ENCODE measurements at places on chromosomes 3 and 15.

DNA sequence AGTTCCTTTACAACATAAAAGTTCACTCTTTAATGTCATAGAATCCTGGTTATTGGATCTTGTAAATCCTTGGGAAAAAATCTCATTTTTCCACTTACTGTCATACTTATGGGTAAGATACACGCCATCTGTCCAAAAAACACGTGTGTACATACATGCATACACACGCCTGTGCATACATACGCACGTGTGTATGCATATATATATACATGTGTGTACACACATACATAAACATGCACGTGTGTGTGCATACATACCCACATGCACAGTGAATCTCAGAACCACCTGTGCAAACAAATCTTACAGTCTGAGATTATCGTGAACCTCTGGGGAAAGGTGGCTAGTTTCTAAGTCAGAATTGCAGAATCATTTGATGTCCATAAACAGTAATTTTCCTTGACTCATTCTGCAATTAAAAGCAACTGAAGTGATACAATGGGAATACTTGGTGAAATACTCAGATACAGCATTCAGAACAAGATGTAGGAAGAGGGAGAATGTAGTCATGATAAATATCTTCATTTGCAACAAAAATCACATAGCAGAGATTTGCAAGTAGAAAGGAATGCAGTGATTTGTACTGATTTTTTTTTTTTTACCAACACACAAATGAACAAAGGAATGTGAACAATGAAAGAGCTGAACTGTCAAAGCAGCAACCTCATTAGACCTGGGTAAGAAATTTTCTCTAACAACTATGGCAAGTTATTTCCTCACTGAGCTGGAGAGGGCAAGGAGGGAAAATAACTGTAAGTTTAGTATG lies 160.6 kb upstream of the POU1F1 start:
- DNase-seq, result no peak

DNA sequence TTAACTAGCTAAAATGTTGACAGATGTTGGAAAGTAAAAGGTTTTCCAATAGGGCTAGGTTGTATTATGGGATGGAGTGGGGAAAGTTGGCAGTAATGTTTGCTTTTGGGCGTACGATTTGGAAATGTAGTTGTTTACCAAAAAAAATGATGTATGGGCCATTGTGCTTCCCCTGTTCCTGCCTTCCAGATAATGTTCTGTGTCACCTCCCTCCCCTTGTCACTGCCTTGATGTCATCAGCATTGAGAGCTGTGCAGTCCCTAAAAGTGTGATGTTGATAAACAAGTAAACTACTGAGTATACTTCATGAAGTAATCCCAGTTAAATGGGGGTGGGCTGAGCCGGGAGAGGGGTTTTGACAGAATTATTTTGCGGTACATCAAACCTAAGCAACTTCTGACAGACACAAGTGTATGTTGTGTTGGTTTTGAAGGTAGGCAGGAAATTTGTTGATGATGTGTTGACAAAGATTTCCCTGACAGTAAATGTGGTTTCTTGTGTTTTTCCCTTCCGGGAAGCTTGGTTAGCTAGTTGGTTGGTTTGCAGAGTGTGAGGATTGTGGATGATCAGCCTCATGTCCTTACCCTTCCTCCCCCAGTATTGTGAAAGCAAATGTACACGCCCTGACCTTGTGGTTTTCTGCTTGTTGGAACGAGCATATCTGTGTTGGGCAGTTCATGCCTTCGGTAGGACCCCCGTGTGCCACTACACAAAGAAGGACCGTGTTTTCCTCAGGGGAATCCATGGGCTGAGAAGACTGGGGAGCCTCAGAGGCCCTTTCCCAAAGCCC lies 87.3 kb downstream of the PGPEP1L start:
- no peak for DNase-seq

DNA sequence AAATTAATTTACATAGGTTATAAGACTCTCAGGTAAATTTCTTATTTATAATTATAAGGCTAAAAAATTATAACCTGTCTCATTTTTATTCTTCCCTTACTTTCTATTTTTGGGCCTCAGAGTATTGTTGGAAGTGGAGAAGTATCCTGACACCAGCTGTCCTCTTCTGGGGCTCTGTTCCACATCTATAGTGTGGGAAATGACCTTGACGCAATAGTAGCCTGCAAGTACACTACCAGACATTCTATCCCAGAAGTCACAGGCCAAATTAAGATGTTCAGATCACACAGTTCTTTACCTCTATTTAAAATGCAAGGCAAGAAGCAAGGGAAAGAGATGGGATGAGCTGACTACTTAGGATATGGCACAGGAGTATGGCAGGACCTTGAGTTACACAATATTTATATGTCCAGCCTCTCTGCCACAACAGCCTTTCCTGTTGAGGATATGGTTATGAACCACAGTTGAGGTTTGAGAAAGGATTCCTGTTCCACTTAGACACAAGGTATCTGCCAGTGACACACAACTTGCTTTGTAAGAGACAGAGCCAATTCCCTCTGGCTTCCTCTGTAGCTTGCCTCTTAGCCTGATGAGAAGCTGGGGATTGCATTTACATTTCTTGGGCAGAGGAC lies 158.0 kb upstream of the IL12A start:
- DNase-seq, result no peak

- DNase-seq, result peak; percentile 13
Measured at GRCh38 chr3:189349772-189350171, 178.0 kb downstream of the TPRG1 start.

DNA sequence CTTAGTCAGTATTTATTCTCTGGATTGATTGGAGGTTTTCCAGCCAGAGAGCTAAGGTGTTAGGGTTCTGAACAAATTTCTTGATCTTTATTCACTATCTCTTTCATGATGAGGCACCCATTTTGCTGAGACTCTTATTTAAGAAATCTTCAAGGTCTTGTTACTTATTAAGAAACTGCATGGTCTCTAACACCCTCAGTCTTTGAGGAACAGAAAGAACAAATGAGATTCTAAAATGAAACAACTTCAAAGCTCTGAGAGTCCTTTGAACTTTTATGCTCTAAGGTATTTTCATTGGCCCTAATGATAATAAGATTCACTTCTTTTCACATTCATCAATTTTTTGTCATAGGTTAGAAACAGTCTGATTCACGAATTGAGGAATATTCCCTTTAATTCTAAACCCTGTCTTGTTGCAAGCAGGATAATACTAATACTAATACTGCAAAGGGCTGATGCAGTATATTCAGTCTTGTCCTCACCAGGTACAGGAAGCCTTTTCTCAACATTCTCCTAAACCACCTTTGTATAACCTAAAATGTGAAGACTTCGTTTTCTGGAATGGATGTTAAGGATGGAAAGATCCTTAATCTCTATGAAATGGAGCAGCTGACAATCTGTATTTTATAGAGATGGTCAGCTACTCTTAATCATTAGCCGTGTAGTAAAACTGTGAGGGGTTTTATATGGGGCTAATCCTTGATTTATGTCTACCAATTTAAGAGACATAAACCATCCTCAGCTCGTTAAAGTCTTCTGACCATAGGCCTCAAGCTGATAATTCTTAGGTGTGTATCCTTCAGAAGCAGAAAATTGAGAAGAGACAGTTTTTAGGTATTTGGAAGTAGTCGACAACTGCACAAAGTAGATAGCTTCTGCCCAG lies 198.3 kb downstream of the OTOL1 start:
- peak; percentile 15 for DNase-seq

- no peak for DNase-seq
Measured at GRCh38 chr3:100746092-100746491, 36.8 kb downstream of the TFG start.

GRCh38 chr15:30872341-30872748 lies 31.4 kb upstream of the FAN1 start:
- DNase-seq, result no peak

- no peak for DNase-seq
Measured at GRCh38 chr15:34815836-34816235, 20.5 kb upstream of the ACTC1 start.

GRCh38 chr15:29140475-29141307 lies 128.9 kb downstream of the NSMCE3 start:
- no peak for DNase-seq

DNA sequence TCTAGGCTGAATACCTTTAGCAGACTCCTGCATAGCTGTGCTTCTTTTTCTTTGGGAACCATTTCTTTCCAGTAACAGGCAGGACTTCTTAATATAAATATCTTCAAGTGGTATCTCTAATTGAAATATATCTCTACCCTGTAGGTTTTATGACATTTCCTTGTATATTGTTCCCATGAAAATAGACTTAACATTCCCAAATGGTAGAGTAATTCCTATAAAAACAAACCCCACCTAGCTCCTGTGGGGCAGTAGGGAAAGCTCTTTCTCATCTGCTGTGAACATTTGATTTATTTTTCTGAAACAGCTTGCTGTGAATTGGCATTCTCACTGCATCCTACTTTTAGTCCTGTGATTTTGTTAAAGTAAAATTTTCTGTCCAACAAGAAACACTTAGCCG lies 20.8 kb downstream of the SELENOT start:
- DNase-seq, result no peak

DNA sequence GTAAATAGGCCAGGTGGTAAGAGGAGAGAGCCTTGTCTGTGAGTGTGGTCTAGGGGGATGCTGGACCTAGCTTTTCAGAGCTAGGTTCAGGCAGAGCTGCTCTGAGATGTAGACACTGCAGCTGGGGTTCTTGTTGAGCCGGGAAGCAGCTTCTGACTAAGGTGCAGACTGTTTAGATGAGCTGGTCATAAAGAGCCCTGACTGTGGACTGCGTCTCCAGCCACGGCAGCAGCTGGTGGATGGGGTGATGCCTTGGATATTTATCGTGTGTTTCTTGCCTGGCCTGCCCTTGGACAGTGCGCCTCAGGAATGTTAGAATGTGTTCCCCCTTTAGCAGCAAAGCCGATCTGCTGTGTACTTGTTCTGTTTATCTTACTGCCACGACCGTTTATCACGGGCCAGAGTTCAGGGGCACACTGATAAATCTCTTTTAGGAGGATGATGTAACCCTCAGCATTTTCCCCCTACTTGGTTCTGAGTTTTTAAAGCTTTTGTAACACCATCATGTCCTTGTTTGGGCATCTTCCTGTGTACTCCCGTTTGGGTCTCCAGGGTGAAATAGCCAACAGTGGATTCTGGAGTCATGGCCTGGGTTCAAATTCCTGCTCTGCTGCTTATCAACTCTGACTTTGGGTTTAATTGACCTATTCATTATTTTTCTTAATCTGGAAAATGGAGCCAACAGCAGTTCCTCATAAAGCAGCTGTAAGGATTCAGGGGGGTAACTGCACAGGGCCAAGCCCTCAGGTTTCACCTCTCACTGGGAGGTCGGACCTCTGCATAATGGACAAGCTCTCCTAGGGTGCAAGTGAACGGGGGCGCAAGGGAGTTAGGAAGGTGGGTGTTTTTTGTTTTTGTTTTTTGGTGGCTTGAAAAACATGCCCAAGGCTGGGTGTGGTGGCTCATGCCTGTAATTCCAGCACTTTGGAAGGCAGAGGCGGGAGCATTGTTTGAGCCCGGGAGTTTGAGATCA lies 51.4 kb downstream of the FLNB start:
- DNase-seq, result no peak

GRCh38 chr3:29143151-29143550 lies 137.7 kb upstream of the RBMS3 start:
- no peak for DNase-seq

- no peak for DNase-seq
Measured at GRCh38 chr3:23071296-23071695, 131.8 kb upstream of the UBE2E2 start.

GRCh38 chr3:12755754-12756153 lies 3.3 kb downstream of the TMEM40 start:
- no peak for DNase-seq

GRCh38 chr3:56928379-56929068 lies 126.8 kb upstream of the ARHGEF3 start:
- no peak for DNase-seq

GRCh38 chr3:113441051-113441770 lies at the start of gene CFAP44:
Gene CFAP44, minus strand, starts transcription at chr3:113441493. Its CDS starts 7,829 bp downstream, at chr3:113433664.
- no peak for DNase-seq

DNA sequence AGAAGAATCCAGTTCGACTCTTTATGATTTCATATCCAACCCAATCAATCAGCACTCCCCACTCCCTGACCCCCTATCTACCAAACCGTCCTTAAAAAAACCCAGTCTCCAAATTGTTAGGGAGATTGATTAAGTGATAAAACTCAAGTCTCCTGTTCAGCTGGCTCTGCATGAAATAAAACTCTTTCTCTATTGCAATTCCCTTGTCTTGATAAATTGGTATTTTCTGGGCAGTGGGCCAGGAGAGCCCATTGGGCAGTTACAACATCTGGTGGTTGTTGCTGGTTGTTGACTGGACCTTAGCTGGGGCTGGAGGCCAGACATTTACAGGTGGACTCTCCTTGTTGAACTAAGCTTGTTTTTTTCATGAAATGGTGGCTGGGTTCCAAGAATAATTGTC lies 642.3 kb downstream of the ROBO2 start:
- DNase-seq, result no peak

DNA sequence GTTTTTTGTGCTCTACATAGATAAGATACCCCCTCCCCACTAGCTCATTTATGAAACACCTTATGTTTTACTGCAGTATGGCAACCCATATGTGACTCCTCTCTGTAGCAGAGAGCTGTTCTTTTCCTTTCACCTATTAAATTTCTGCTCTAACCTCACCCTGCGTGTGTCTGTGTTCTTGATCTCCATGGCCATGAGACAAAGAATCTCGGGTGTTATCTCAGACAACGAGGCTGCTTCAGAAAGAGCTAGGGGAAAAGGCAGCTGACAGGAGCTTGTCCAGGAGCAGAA lies 18.0 kb downstream of the CCR8 start:
- no peak for DNase-seq

All from GM10248 (cell line).